ENCODE measurements at places on chromosomes 4 and X.

GRCh38 chr4:182418054-182418734, 175.0 kb downstream of the TENM3 start:
- no peak for DNase-seq

DNA sequence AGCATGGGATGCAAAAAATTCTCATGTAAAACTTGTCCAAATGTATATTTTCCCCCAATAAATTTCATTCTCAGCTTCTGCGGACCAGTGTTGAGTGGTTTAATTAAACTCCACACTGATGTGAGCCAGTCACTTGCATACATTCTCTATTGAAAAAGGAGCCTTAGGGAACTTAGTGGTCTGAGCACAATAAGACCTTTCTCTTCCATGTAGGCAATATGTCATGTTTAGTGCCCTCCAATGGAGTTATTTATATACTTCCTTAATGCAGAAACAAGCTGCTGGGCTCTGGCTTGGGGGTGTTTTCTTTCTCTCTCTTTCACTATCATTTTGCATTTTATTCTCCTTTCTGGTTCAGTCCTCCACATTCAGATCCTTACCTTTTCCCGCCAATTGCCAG, 196.9 kb downstream of the ANAPC10 start:
- DNase-seq, result no peak

GRCh38 chr4:3823496-3824341, 57.5 kb downstream of the ADRA2C start:
- no peak for DNase-seq

DNA sequence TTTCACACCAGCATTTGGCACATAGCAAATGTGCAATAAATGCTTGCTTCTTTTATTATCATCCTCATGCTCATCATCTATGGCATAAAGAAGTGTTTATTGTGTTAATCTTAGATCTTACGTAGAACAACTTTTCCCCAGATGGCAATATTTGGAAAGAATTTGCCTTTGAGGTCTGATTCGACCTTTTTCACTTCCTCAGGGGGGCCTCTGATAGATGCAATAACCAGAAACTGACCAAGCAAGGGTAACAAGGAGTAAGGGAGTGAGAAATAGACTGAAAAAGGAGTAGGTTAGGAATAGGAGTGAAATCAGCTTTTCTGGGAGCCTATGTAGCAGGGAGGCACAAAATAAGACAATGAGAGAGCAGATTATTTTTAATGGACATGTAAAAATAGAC, 70.2 kb downstream of the RRAGB start:
- no peak for DNase-seq

DNA sequence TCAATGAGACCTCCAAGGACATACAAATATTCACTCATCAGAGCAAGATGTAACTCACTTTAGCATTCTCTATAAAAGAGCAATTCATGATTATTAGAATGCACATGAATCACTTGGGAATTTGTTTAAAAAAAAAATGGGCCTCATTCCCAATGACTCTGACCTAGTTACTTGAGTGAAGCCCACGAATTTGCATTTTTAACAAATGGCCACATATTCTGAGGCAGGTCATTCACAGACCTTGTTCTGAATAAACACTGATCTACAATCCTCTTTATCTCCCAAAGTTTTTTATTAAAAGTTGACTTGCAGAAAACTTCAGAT, 255.1 kb upstream of the VEGFC start:
- DNase-seq, result no peak
